ENCODE measurements at places on chromosomes 3 and 15.

DNA sequence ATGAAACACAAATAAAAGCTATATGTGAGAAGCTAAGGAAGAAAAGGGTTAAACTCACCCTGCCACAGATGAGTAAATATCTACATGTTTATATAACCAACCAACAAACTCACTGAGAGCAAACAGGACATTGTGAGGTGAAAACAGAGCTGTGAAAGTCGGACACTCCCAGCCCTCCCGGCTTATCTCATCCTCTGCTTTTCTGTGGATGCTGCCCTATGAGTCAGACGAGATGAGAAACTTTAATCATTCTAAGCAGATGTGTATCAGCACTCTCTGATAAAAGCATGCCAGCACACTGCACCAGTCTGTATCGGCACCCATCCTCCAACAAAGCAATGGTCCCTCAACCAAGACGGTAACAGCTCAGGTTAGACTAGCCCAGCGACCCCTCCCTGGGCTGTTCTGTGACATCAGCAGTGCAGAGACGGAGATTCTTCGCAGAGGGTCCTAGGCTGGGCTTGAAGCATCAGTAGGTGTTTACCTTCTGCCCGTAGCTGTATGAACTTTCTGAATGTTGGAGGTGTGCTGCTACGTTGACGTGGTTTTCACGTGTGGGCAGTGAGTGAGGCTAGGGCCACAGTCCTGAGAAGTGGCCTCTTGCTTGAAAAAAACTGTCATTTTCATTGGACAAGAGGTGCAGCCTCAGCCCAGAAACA is 119.8 kb upstream of the ALDH1A3 start:
- no peak for DNase-seq

DNA sequence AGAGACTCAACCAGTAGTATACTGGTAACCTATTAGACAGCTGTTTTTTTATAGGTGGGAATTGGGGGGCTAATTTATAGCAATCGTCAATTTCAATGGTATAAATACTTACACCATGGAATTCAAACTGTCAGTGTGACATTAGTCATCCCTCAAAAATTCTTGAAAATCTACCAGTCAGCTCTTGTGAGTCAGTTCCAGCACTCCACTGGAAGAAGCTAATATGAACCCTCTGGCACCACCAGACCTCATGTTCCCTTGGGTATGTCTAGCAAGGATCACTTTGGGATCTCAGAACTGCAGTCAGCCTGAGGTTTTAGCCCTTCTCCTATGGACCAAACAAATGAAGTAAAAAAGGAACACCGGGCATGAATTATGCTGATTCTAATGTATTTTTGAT is 11.8 kb upstream of the UACA start:
- DNase-seq, result no peak

GRCh38 chr15:83866692-83867091 is 212.8 kb downstream of the ADAMTSL3 start:
- no peak for DNase-seq

DNA sequence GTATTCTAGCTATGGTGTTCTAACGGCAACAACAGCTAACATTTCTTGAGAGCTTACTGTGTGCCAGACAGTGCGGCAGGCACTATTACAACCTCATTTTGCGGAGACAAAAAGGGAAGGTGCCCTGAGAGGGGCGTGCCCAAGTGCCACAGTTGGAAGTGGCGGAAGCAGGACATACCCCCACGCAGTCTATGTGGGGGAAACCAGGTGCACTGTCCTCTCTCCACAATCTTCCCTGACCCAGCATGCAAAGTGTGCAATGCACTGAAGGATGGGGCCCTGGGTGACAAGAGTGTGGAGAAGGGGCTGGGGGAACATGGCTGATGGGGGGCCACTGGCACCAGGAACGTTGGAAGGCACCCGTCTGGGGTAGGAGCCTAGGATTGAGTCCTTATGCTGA is 8.6 kb downstream of the ANP32A start:
- no peak for DNase-seq
